Stimulated activated CD4-positive, alpha-beta T cell treated with anti-CD3 and anti-CD28 coated beads, Interleukin-15, amount 100 ng/mL, for 1 hour (primary cell): ENCODE measurements at places on chromosomes 1 and 21.

- DNase-seq = no peak
These were observed 46.3 kb upstream of the SAMSN1 start for GRCh38 chr21:14592296-14593000.

GRCh38 chr1:42518908-42519307 is 55.8 kb downstream of the CCDC30 start:
- DNase-seq = no peak

DNA sequence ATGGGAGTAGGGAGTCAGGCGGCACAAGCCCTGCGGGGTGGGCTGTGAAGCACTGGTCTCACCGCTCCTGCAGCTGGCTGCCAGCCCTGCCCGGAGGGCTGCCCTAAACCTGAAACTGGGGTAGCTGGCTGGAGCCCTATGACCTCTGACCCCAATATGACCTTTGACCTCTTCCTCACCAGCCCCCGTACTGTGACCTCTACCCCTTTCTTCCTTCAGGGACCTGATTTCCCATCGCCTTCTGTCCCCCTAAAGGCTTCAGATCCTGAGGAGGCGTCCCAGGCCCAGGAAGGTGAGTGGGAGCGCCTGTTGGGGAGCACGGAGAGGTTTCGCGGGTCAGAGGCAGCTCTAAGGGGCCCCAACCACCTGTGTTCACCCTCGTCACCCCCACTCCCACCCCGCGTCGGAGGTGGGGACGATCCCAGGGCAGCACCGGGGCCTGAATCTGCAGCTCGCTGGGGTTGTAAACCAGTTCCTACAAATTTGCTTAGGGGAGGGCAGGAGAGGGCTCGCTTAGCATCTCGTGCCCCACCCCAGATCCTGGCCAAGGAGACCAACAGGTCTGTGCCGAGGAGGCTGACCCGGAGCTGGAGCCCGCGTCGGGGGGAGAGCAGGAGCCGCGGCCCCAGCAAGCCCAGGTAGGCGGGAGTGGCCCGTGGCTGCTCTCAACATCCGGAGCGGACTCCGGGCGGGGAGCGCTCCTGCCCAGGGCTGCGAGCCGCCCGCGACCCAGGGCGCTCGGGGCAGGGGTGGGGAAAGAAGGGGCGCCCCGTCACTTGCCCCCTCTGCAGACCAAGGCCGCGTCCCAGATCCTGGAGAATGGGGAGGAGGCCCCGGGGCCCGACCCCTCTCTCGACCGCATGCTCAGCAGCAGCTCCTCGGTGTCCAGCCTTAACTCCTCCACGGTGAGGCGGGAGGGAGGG is 7.3 kb downstream of the SYTL1 start:
- DNase-seq = no peak

DNA sequence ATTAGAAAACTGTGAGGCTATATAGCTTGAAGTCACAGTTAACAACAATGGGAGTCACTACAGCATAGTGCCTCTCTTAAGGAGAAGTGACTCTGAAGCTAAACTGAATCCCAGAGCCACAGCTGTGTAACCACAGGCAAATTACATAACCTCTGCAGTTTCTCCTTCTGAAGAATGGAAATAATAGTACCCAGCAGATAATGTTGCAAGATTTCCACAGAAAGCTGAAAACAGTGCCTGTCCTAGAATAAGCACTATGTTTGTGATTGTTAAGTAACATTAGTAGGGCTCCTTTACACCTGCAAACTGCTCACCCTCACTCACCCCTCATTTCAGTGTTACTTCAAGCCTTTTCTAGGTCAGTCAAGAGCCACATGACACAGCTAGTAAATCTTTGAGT is 886.7 kb downstream of the PLA2G4A start:
- DNase-seq = no peak

DNA sequence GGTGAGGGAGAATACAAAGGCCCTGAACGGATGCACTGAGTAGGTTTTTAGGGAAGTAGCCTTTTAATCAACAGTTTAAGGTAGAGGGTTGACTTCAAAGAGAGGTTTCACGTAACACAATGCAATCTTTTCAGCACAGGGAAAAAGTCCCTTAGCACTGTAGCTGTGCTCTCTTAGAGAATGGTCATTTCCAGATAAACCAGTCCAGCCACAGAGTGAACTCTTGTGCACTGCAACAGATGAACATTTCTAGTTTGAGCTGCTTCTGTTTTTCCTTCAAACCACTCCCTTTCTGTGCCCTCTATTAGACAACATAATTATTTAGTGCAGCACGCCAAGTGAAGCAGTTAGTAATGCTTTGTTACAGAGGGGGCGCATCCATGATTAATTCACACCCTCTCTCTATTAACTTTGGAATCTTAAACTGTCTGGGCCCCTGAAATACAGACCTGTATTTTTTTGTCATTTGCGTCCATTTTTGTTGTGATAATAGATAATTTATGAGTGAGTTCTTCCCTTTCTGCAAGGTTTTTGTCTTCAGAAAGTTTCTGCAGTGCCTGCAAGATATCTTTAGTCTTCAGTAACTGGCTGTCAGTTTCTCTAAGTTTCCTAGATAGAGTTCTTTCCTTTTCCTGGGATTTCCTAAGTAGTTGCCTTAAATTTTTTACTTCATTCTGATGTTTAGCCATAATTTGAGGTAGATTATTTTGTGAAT is 22.9 kb downstream of the LCA5L start:
- no peak for DNase-seq

DNA sequence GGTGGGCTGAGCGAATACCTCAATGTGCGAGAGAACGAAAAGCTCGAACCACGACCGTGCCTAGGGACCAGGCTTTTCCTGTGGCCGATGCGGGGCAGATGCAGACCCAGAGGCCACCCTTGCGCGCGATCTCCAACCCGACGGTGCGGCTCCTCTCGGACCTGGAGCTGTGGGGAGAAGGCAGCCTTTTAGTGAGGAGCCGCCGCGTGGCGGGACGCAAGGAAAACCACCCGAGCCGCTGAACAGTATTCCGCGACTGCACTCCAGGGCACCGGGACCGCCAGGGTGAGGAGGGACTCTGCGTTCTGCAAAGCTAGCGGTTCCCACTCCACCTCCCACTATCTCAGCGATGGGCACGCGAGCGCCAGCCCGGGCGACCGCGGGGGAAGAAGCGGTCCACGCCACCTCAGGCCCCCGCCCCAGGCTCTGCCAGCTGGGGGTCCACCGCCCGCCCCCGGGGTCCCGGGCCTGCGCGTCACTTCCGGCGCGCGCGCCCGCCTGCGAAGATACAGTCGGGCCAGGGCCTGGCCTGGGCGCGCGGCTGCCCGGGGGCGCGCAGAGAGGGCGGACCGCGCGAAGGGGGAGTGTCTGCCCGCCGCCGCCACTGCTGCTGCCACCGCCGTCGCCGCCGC is 66.5 kb upstream of the PRKACB start:
- DNase-seq = peak; percentile 64

DNA sequence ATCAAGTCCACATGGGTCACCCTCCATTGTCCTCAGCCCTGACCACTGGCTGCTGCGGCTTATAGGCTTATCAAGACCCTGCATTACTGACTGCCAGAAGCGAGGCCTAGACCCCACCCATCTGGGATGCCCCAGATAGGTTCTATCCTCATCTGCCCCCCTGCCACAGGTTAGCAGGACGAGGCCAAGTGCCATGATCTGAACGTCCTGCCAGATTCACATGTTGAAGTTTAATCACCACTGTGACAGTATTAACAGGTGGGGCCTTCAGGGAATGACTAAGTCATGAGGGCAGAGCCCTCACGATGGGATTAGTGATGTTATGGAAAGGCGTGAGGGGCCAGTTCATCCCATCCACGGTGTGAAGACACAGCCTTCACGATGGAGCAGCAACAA is 6.2 kb upstream of the CPLANE2 start:
- no peak for DNase-seq

DNA sequence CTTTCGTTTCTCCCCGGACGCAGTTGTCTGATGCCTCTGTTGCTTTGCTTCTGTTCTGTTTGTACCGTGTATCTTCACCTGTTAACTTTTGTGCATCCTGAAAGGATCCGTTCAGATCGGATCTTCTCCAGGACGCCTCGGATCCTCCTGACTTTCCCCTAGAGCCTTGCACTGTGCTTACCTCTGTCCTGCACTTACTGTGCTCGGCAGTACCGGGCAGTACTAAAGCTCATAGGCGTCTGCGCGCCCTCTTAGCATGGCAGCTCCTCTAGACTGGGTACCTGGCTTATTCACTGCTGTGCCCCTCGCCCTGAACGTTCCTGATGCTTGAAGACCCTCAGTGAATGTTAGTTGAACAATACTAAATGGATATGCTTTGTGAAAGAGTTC is 934 bp downstream of the SCP2 start:
- no peak for DNase-seq

DNA sequence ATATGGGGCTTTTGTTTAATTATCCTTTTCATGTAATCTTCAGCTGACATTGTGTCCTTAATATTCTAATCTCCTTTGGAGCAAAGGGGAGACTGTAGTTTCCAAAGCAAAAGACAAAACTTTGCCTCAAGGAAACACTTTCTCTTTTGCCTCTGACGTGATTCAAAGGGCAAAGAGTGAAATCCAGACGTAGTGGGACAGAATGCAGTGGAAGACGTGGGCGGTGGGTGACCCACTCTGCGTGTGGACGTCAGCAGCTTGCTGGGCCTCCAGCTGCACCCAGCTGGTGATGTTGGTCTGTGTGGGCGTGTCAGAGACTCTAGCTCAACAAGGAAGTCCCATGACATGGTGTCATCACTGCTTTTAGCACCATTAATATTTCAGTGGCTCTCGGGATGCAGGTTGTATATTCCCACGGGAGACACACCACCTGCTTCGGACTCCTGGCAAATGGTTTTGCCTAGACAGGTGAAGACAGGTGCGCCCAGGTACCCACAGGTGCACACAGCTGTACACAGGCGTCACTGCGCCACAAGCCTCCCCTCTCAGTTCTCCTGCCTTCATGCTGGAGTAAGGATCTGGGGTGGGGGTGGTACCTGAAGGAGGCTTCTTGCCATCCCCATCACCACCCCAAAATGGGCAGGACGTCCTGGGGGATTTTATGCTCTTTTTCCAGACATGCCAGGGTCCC is 292.1 kb upstream of the VAMP3 start:
- DNase-seq = no peak

DNA sequence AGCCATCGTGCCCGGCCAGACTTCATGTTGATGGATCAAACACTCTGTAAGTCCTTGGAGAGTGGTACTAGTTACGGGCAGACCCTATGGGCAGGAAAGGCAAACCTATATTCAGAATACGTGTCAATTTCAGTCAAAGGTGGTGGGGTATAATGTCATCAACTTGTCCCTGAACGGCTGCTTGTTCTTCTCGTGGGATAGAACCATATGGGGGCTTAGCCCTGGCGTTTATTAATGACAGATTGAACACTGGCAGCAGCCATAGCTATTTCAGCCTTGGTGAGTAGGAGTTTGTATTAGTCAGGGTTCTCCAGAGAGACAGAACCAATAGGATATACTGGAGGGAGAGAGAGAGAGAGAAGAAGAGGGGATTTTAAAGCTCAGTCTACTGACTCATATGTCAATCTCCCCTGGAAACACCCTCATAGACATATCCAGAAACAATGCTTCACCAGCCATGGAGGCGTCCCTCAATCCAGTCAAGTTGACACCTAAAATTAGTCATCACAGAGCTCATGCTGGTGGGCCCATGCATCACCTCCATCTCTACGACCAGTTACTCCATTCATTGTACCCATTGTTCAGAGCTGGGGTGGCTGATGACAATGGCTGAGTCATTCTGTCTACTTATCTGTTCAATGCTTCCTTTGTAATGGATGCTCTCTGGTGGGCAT is 16.1 kb upstream of the AQP10 start:
- no peak for DNase-seq

DNA sequence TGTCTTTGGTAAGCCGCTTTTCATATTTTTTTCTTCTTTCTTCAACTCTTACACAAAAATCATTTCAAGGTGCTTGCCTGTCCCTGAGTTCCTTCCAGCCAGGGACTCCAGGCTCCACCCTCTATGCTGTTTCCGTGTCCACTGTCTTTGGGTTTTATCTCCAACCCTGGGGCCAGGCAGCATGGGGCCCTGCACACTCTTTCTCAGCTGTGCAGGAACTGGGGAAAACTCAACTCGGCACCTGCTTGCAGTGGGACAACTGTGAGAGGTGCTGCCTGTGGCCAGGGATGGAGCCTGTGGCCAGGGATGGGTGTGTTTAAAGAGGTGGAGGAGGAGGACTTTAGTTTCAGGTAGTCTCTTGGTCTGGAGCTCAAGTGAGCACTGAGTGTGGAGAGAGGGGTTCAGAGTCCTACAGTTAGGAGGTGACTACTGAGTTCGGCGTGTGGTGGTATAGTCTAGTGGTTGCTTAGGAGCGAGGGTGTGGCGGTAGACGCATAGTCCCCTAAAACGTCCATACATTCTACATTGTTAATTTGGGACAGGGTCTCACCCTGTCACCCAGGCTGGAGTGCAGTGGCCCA is 13.4 kb downstream of the TNFRSF8 start:
- DNase-seq = no peak

GRCh38 chr1:191320062-191320461 is 838.2 kb upstream of the RGS18 start:
- DNase-seq = no peak

DNA sequence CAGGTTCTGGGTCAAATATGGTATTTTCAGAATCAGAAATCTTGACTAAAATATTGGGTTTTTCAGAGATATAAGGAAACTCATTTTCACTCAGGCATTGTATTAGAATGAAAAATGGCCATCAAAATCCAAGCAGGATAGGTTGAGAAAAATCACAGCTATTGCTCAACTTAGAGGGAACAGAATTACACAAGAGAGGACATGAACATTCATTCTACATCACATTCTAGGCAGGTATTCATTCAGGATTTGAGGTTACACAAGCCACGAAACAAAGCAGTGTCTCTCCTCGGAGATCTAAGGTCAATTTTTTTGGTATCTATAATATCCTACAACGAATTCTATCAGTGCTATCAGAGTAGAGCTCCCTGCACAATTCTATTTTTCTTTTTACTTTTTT is 163.6 kb upstream of the HP1BP3 start:
- DNase-seq = no peak

GRCh38 chr1:19169642-19170041 is 40.4 kb downstream of the UBR4 start:
- no peak for DNase-seq

- DNase-seq = no peak
These were observed 323.6 kb downstream of the MRPL39 start for GRCh38 chr21:25283720-25284119.

- no peak for DNase-seq
These were observed 36.1 kb downstream of the BEND5 start for GRCh38 chr1:48740621-48741020.

DNA sequence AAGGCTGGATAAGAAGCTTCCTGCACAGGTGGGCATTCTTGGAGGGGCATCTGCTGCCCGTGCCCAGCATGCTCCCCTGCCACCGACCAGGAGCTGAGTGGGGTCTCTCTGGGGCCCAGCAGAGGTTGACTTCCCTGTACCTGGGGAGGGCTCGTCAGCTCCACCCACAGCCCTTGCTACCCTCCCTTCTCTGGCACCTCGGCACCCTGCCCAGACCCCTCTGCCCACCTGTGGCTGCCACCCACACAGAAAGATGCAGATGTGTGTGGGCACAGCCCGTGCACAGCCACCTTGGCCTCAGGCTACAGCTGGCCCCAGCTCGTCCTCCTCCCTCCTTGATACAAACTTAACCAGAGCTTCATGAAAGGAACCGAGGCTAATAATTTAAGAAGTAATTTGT is 241.2 kb upstream of the VAMP3 start:
- DNase-seq = no peak

- peak; percentile 8 for DNase-seq
These were observed 158.9 kb upstream of the COA6 start for GRCh38 chr1:234214129-234214910.

GRCh38 chr1:234851450-234852438 is 241.8 kb upstream of the IRF2BP2 start:
- DNase-seq = no peak

- DNase-seq = no peak
These were observed 10.1 kb upstream of the PADI1 start for GRCh38 chr1:17194615-17195528.
